CD4-positive, alpha-beta T cell (primary cell): ENCODE measurements at places on chromosomes 2 and 18. TPM values are rescaled to one million over a fixed set of nuclear protein-coding genes. Genes with fewer than 3 reads are reported as not detected.

DNA sequence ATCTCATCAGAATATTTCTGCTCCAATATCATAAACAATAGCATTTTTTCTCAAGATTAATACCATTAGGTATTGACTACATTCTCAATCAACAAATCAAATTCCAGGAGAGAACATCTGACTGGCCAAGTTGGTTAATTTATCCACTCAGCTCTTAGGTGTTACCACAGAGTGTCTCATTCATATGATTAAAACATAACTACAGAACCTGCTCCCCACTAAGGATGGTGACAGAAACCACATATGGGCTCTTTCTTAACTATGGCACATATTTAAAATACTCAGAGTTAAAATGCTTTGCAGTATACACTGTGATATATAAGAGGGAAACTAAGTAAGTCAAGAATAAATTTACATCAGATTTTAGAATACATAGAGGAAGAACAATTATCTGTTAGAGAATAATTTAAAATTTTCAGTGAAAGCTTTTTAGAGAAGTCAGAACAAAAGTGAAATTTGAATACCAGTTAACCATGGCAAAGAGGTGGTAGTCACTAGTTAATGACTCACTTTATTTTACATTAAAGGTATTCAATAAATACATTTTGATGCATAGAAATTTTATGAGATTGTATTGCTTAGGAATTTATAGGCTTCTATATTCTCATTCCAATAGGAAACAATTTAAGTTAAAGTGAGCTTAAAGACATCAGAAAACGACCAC, 1120.8 kb upstream of the TMEFF2 start:
- DNase-seq, result no peak

- no peak for DNase-seq
Measured at GRCh38 chr2:64404002-64404731, 49.8 kb upstream of the LGALSL start.

- no peak for DNase-seq
Measured at GRCh38 chr2:71800106-71800809, 346.9 kb downstream of the DYSF start.

AFF3 gene
- 15.4 TPM for total RNA-seq

GNAL gene
- 0.19 TPM for total RNA-seq

GRCh38 chr18:42604820-42605219, 510.7 kb downstream of the RIT2 start:
- no peak for DNase-seq

GRCh38 chr2:109067631-109068125, 61.3 kb upstream of the SH3RF3 start:
- DNase-seq, result no peak

- no peak for DNase-seq
Measured at GRCh38 chr2:26568076-26568890, 72.9 kb downstream of the CIB4 start.

- DNase-seq, result no peak
Measured at GRCh38 chr2:217069263-217070042, 209.6 kb upstream of the TNP1 start.

- DNase-seq, result no peak
Measured at GRCh38 chr2:175599966-175600831, 401.9 kb downstream of the LNPK start.

GRCh38 chr18:27378431-27379095, 193.5 kb upstream of the CHST9 start:
- DNase-seq, result no peak

MGAT4A gene
- total RNA-seq, result 204 TPM

DNA sequence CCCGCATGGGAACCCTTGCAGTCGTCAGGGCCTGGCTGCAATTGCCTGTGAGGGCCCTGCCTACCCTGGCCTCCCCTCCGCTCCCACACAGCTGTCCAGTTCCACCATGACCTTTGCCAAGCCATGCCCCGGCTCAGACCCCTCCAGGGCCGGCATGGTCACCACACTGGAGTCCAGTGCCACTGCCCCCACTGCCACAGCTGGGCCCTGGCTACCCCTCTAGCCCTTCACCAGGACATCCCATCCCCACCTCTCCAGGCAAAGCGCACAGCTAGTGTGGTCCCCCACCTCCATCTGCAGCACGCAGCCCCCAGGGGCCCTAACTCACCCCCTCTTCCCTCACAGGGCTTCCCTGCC, 70.3 kb upstream of the SMAD7 start:
- no peak for DNase-seq

DNA sequence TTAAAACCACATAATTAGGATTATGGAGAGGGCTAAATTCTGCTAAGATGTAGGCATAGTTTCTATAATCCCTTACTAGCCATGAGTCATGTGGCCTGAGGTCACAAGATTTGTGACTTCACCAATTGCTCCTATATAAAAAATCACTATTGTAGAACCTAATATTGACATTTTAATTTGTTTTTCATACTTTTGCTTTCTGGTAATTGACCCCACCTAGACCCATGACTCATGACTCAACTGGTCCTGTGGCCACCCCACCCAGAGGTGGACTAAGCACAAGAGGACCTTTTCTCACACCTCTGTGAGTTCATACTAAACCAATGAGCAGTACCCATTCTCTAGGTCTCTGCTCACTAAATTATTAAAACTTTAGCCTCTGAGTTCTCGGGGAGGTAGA, 1567.5 kb upstream of the LRRTM1 start:
- no peak for DNase-seq

ERCC3 gene
- 44.0 TPM for total RNA-seq

DNA sequence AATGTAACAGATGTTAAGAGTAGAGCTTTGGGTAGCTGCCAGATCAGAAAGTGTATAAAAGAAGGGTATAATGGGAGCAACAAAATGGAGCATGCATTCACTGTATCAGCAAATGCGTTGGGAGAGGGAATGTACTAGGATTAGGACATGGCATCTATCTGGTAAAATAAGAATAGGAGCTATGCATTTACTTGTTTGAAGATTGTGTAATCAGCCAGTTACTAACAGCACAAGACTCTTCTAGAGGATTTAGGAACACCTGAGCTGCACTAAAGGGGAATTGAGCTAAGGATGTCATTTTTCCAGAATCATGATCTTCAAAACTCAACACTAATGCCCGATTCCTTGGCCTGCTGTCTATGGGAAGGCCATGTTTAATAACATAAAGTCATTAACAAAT, 394.2 kb upstream of the TNP1 start:
- DNase-seq, result no peak
